Activated T-cell treated with anti-CD3 and anti-CD28 coated beads for 1 hour (primary cell): ENCODE measurements at places on chromosomes 16 and 17.

GRCh38 chr16:52453644-52454043 lies 93.3 kb downstream of the TOX3 start:
- DNase-seq = no peak

- DNase-seq = no peak
Measured at GRCh38 chr17:49285716-49286115, 55.1 kb upstream of the PHOSPHO1 start.

GRCh38 chr16:71724320-71724751 lies at the start of gene PHLPP2:
Gene PHLPP2 (minus strand): TSS chr16:71724701. CDS start chr16:71714795, 9,906 bp downstream.
- no peak for DNase-seq

DNA sequence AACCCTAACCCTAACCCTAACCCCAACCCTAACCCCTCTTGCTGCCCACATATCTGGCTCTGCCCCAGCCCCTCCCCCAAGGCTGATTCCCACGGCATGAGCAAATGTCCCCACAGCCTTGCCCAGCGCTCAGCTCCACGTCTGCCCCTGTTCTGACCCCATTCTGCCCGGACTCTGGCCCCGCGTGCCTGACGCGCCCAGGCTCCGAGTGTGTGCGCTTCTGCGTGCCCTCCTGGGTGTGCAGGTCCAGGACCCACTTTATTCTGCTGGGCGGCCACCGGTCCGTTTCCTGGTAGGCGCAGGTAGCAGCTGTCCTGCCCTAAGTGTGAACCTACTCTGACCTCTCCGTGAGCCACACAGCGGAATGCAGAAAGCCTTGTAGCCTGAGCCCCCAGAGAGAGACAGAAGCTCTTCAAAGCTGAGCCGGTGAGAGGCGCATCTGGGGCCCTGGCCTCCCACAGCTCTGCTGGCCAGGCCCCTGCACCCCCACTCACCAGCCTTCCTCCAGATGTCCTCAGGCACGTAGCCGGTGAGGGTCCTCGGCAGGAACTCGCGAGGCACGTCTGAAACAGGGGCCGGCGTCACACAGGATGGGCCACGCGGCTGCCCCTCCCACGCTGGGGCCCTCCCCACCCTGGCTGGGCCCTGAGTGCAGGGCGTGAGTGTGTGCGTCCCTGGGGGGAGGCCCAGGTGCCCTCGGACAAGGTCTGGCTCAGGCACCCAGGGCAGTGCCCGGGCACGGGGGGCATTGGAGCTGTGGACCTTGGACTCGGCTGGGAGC lies 14.0 kb upstream of the PABPN1L start:
- no peak for DNase-seq

DNA sequence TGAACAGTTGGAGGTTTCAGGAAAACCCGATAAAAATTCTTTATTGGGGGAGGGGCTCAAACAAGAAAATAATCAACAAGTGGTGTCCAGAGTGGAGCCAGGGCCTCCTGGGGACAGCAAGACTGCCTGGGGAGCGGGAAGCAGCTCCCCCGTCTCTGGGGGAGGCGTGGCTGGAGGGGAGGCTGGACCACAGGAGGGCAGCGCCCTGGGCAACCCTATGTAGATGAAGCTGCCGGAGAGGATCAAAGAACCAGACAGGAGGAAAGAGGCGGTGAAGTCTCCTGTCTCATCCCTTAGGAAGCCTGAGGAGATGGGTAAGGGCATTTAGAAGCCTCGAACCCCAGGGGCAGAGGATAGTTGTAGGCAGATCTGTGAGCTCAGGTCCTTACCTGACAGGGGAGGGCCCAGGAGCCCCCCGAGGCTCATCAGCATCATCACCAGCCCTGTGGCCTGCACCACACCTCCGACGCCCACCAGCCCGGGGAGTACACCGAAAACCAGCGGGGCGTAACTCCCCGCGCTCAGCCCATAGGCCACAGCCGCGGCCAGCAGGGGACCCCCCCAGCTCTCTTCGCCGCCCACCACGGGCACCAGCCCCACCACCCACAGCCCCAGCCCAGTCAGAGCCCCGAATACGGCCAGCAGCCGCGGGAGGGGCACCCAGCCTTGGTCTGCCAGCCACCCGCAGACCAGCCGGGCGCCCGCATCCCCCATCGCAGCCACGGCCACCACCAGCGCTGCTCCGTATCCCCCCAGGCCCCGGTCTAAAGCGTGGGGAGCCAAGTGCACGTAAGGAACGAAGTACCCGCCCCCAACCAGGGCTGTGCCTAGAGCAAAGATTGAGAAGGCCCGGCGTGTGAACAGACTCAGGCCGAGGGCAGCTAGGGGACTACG lies 2.0 kb downstream of the SLC16A11 start:
- DNase-seq = no peak

DNA sequence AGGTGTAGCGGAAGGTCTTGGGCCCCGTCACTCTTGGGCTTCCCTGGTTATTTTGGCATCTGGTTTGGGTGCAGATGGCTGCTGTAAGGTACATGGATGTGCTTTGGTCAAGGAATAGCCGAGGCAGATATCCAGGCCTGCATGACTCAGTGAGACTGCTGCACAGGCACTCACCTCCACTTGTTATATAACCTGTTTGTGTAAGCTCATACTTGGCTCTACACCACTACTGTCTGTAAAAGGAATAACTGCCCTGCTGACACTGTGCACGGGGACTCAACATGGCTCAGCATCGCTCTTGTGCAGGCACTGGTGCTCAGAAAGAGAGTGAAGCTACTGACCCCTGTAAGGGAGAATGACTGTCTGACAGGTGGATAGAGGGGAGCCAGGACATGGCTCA lies 42.3 kb upstream of the ARL4D start:
- DNase-seq = no peak

DNA sequence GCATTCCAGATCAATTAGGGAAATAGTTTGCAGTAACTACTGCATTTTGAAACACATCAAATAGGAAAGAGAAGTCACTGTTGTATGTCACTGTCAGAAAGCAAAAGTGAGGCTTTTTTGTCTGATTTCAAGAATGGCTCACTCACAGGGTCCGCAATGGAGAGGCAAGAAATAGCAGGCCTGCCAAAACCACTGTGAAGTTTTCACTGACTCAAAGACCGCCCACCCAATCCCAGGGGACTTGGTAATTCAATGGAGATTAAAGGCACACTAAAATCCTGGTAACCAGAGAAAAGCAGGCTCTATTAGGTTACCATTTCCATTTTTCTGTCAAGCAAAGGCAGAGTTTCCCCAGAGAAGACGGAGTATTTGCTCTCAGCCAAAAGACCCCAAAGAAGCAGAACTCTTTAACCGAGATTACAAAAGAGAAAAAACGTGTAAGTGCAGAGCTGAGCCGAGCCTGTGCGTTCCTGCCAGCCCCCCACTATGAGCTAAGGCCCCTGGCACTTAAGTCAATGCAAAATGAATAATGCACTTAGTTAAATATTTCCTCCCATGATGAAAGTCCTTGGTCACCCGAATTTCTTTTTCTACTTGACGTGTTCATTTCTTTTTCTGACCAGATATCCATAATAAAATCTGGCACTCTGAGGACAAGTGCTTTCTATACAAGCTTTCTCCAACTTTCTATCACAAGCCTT lies 57.0 kb downstream of the FOXL1 start:
- no peak for DNase-seq
